ENCODE measurements at places on chromosomes 2 and 18.

- no peak for DNase-seq
These were observed 2.8 kb downstream of the TMEM18 start for GRCh38 chr2:674321-674985.

DNA sequence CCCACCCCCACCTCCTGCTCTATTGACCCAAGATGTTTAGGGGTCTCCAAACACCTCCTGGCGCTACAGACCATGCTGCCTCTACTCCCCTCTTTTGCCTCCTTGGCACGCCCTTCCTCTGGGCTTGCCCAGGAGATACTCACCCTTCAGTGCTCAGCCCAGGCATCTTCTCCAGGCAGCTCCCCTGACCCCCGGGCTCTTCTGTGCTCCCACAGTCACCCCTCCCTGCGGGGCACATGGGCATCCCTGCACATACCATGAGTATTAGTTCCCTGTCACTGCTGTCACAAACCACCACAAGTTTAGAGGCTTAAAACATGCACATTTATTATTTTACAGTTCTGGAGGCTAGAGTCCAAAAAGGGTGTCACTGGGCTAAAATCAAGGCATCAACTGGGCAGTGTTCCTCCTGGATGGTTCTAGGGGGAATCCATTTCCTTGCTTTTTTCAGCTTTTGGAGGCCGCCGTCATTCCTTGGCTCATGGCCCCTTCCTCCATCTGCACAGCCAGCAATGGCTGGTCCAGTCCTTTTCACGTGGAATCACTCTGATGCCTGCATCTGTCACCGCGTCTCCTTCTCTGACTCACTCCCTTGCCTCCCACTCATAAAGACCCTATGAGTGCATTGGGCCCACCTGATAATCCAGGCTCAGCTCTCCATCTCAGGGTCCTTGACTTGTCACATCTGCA, 230.4 kb upstream of the COPS8 start:
- DNase-seq, result no peak

GRCh38 chr18:10318691-10318970, 135.8 kb upstream of the APCDD1 start:
- DNase-seq, result no peak

- no peak for DNase-seq
These were observed 72.5 kb downstream of the MRPS9 start for GRCh38 chr2:105110295-105110829.

DNA sequence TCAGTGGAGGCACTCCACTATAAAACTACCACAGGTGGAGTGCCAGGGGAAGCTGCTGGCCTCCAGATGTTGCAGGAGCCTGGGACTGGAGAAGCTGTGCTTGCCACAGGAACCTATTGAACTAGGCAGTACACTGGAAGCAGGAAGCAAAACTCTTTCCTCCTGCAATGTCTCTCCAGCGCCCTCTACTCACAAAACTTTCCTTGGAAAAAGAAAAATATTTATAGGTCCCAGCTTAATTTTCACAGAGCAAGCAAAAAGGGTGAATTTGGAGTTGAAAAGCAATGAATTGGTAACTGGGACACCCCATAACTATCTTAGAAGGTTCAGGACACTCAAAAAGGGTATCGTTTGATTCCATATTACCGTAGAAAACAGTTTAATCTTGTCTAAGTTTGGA, 33.2 kb upstream of the REEP1 start:
- DNase-seq, result no peak

- DNase-seq, result no peak
These were observed 89.2 kb upstream of the CXCR4 start for GRCh38 chr2:136207030-136207623.

GRCh38 chr2:182816866-182817265, 49.6 kb downstream of the FRZB start:
- no peak for DNase-seq

DNA sequence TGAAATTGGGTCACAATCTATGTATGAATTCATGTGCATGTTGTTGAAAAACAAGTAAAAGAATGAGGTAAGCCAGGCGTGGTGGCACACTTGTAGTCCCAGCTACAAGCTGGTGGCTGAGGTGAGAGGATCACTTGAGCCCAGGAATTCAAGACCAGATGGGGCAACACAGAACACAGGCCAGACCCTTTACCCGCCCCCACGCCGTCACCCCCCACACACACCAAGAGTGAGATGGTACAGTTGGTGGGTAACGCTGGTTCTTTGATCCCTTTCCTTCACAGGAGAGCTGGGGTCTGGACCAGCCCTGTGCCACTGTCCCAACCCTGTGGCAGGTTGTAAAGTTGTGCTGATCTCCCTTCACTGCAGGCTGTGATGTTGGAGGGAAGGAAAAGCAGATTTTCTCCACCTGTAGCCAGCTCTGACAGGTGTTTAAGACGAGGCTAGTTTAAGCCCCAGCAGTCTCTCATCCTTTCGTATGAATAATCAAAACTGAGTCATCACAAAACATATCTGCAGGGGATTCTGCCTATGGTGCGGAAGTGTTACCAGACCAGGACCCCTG, 13.6 kb downstream of the B3GNT2 start:
- DNase-seq, result no peak

DNA sequence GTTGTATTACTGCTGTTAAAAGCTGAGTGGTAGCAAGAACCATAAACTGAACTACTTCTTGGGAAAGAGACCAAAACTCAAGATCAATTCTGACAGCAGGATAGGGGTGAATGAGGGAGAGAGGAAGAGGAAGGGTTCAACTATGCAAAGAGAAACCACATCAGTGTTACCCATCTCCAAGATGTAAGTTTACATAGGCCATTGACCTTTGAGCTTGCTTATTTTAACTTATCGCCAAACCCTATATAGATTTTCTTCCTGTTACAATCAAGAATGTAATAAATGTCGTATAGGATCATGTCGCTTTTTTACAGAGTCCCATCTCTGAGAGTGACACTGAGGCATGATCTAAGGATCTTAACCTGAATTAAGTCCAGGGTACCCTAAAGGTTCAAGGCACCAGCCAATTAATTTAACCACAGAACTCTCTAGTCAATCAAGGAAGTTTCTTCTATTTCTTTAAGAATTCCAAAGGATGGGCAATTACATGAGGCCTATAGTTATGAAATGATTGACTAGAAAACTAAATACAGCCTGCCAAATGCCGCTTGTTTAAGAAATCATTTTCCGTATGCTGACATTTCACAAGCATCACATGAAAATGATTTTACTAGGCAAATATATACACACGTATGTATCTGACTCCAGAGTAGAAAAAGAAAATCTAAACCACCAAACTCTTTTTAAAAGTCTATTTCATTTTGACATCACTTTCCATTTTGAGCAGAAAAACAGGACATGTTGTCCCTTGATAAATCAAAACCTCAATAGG, 11.8 kb downstream of the RND3 start:
- no peak for DNase-seq

- DNase-seq, result no peak
These were observed 39.5 kb upstream of the TFPI start for GRCh38 chr2:187593697-187594096.

GRCh38 chr2:130353291-130354138, 2.3 kb upstream of the PTPN18 start:
- DNase-seq, result no peak

Data from activated CD4-positive, alpha-beta T cell treated with anti-CD3 and anti-CD28 coated beads for 24 hours (primary cell).